ENCODE measurements at places on chromosomes 13 and 19.

GRCh38 chr19:49887665-49888509 lies 8.8 kb downstream of the IL4I1 start:
- no peak for DNase-seq

DNA sequence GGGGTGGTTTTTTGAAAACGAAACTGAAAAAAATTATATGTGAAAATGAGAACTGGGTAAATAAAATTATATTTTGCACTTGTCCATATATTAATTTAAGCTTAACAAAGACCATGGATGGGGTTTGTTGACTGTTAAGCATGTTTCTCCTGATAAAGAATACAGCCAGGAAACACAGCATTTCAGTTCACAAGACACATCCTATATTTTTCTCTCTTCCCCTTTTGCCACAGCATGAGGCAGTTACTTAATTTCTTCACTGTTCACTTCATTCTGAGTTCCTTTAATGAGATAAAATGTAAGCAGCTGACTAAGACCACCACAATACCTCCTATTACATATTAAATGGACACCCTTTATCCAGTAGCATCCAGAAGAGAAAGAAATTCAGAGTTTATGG lies 64.0 kb downstream of the RXFP2 start:
- no peak for DNase-seq

DNA sequence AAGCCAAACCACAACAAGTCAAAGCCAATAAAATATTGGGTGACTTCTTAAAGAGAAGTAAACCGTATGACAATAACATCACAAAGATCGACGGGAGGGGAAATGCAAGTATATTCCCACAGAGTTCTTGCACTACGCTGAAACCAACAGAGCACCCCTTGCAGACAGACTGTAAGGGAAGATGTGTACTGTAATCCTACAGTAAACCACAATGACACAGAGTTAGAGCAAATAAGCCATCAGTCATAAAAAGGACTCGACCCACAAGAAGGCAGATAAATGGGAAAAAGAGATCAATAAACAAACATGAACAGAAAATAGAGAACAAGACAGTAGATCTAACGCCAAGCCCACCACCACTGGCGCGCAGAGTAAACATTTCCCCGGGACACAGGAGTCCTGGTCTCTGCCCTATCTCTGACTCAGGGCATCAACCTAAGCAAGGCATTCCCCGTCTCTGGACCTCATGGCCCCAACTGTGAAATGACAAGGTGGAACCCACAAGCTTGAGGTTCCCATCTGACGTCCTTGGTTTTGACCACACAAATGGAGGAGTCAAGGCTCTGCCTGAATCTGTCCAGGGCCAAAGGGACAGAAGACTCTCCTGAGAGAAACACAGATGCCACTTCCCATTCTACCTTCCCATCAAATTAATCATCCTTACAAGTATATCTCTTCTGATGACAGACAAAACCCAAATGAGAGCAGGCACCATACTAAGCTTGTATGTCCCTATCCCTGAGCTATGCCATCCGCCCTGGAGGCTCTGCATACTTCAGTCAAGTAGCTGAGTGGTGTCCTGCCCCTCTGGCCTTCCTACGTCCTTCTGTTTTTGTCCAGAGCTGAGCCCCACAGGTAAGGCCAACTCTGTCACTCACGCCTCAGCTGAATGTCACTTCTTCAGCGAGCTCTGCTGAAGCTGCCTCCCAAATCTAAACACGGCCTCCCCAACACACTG lies 15.0 kb downstream of the SAFB2 start:
- DNase-seq: no peak

DNA sequence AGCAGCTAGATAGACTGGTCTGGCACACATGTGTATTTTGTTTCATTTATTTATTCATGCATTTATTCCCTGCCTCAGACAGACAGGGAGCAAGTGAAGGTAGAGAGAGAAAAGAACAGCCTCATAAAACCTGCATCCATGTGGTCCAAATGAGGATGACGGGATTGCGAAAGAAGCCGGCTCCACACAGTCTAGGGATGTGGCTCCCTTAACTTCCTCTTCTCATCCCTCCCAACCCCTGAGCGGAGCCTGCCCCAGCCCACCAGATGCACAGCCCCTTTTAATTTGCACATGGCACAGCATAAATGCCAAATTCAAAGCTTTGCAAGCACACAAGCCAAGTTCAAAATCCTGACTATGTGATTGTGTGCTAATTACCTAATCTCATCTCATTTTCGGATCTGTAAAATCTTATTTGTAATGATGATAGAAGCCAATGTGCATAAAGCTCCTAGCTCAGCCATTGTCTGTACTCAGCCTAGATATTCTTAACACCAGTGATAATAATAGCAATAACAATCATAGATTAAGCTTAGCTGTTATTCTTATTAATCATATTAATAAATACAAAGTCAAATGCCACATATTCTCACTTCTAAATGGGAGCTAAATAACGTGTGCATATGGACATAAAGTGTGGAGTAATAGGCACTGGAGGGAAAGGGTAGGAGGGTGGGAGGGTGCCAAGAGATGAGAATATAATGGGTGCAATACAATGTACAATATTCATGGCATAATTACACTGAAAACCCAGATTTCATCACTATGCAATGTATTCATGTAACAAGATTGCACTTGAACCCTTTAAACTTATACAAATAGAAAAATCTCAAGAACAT lies 156.3 kb downstream of the DCT start:
- no peak for DNase-seq

DNA sequence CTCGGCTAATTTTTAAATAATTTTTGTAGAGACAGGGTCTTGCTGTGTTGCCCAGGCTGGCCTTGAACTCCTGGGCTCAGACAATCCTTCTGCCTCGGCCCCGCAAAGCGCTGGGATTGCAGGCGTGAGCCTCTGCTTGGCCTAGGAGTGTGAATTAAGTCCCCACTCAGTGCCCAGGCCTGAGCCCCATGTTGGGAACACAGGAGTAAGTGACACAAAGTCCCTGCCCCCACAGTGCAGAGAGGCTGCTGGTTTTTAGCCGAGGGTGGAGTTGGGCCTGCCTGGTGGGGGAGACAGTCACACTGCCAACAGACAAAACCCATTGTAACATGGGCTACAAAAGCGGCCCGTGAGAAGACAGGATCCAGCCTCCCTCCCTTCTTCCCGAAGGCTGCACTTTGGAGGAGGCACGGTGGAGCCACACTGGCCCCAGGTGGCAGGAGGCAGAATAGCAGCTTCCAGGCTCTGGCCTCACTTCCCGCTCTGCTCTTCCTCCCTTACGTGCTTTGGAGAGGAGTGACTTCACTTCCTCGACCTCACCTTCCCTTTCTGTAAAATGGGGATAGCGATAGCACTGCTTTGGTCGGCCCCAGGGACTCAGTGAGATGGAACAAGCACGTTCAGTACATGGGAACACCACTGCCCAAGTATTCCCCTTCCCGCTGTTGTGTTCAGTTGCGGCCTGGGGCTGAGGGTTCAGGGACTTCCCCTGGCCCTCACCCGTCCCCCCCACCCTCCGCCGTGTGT lies 15.2 kb upstream of the EHD2 start:
- DNase-seq: peak; percentile 96

DNA sequence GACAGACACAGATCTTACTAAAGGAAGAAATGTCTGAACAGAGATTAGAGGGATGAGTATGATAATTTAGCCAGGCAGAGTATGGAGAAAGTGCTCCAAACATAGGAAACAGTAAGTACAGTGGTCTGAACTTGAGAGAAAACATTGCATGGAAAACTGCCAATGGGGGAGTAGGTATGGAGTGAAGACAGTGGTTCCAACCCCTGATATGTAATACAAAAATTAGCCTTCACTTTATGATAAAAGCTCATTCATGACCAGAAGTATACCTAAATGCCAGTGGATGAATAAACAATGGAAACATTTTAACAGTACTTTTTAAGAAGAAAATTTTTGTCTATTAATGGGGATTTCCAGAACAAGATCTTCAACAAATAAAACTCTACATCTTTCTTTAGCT lies 334.0 kb downstream of the DIAPH3 start:
- DNase-seq: no peak

GRCh38 chr19:8731428-8732169 lies 10.2 kb downstream of the OR2Z1 start:
- no peak for DNase-seq

GRCh38 chr13:33940898-33941297 lies 122.9 kb downstream of the RFC3 start:
- no peak for DNase-seq

- no peak for DNase-seq
Measured at GRCh38 chr13:61252213-61252612, 163.4 kb downstream of the PCDH20 start.

GRCh38 chr19:19805480-19805879 lies 16.1 kb downstream of the ZNF506 start:
- no peak for DNase-seq

GRCh38 chr13:102487330-102487729 lies 85.5 kb upstream of the FGF14 start:
- DNase-seq: no peak

- DNase-seq: no peak
Measured at GRCh38 chr13:60645676-60646075, 248.7 kb downstream of the TDRD3 start.

DNA sequence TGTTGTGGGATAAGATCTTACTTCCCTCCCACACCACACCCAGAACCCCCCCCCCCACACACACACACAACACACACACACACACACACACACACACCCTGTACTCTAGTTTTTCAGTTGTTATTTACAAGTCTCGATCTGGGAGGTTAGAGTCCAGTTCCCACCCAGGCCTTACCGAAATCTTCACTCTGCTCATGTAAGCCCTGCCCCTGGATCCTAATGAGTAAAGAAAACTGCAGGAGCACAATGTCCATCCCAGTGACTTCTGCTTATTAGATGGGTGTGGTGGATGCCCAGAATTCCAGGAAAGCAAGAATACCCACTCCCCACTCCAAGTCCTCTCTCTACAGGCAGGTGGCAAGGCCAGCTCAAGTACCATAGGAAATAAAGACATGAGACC lies 23.0 kb downstream of the STARD13 start:
- no peak for DNase-seq

- no peak for DNase-seq
Measured at GRCh38 chr13:35768551-35768950, 292.1 kb upstream of the MAB21L1 start.

DNA sequence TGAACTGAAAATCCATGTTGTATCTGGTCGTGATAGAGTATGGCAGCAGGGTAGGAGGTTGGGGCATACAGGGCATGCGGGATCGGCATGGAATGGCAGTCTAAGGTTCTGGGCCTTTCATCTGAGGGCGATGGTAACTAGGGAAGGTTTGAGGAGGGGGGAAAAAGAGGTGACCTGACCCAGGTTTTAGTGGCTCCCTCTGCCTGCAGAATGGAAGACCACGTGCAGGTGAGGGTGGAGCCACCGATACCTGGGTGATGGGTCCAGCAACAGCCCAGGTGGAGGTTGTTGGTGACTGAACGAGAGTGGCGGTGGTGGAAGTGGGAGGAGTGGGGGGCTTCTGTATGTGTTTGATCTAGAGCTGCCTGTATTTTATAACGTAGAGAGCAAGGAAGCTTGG lies 3.8 kb downstream of the ZNF749 start:
- no peak for DNase-seq

- DNase-seq: no peak
Measured at GRCh38 chr19:6453951-6454565, 5.5 kb downstream of the SLC25A23 start.

GRCh38 chr19:17309965-17310461 lies 650 bp downstream of the DDA1 start:
- no peak for DNase-seq

- no peak for DNase-seq
Measured at GRCh38 chr13:70864731-70865130, 756.5 kb upstream of the KLHL1 start.

- DNase-seq: no peak
Measured at GRCh38 chr19:359653-359925, 15.0 kb upstream of the MIER2 start.

GRCh38 chr19:1970003-1970805 lies 29.2 kb downstream of the CSNK1G2 start:
- DNase-seq: no peak

DNA sequence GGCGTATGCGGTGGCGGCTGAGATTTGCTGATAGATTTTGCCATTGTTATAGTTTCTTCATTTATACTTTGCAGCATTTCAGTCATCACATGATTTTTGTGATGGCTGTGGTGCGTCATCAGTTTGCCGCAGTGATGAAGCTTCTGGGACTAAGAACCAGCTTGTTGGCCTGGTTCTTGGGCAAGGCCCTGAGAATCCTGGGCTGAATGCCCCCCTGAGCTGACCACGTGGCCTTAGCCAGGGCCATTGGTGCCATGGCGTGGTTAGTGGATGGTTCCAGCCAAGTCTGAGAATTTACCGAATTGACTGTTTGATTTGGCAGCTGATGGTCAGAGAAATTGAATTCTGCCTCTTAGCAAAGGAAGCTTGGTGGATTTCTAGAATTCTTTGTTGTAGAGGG lies 17.8 kb downstream of the GATAD2A start:
- DNase-seq: no peak

- no peak for DNase-seq
Measured at GRCh38 chr19:20969498-20969897, 46.4 kb downstream of the ZNF85 start.

- peak; percentile 88 for DNase-seq
Measured at GRCh38 chr19:14517840-14518505, at the start of gene DNAJB1. Gene DNAJB1, minus strand, starts transcription at chr19:14518397. Its CDS starts 48 bp downstream, at chr19:14518349.

GRCh38 chr13:44792096-44792495 lies 197.2 kb downstream of the NUFIP1 start:
- DNase-seq: no peak

- DNase-seq: no peak
Measured at GRCh38 chr19:10142701-10143375, 23.1 kb upstream of the EIF3G start.

DNA sequence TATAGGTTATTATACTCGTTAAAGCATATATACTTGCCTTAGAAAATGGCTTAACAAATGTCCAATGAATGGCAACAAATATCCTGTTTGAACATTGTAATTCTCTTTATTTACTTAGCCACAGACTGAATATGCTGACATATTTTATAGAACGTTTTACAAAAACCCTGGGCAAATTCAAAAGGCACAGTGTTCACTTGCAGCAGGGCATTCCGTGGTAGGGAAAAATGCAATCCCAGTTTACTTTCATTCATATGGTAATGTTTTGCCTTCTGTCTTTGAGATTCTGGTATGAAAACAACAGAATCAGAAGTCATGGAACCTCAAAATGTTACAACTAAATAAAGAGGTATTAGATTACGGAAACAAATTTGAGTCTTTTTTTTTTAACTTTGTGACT lies 56.2 kb upstream of the MYCBP2 start:
- DNase-seq: no peak

- no peak for DNase-seq
Measured at GRCh38 chr13:27370305-27370872, 54.0 kb upstream of the GTF3A start.

DNA sequence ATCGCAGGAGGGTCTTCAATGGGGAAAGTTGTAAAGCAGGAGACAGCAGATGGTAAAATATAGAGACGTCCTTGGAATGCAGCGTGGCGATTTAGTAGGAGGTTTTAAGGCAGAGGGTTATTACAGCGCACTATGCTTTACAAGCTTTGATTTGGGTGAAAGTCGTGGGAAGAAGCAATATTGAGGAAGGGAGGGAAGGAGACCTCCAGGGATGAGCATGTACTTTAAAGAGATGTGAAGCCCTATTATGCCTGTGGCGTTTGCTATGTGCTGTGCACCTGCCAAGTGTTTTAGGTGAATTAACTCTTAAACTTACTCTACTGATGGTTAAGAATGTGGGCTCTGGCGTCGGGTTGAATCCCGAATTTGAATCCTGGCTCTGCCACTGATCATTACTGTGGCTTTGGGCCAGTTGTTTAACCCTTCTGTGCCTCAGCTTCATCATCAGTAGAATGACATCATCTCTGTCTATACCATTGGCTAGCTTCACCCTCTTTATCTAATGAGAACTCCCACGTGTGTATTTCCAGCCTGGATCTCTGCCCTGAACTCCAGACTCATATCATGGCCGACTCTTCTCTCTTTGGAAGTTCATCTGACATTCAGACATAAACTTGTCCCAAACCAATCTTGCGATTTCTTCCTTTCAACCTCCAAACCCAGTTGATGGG lies 583 bp downstream of the CCDC61 start:
- no peak for DNase-seq
